ENCODE measurements at places on chromosomes 12 and 14.

- no peak for DNase-seq
These were observed 934 bp upstream of the ZC2HC1C start for GRCh38 chr14:75068294-75069120.

DNA sequence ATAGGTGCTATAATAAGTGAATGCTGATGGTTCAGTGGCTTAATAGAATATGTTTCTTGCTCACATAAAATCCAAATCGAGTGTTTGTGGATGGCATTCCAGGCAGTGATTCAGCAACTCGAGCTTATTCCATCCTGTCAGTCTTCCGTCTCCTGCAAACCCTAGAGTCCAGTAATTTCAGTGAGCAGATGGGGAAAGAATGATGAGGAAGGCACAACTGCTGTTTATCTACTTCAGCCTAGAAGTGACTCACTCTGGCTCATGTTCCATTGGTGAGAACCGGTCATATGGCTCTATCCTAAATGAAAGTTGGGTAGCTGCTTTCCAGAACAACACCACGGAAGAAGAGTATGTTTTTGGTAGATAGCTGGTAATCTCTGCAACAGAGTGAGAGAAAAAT, 421.8 kb upstream of the PDE3A start:
- DNase-seq = no peak

DNA sequence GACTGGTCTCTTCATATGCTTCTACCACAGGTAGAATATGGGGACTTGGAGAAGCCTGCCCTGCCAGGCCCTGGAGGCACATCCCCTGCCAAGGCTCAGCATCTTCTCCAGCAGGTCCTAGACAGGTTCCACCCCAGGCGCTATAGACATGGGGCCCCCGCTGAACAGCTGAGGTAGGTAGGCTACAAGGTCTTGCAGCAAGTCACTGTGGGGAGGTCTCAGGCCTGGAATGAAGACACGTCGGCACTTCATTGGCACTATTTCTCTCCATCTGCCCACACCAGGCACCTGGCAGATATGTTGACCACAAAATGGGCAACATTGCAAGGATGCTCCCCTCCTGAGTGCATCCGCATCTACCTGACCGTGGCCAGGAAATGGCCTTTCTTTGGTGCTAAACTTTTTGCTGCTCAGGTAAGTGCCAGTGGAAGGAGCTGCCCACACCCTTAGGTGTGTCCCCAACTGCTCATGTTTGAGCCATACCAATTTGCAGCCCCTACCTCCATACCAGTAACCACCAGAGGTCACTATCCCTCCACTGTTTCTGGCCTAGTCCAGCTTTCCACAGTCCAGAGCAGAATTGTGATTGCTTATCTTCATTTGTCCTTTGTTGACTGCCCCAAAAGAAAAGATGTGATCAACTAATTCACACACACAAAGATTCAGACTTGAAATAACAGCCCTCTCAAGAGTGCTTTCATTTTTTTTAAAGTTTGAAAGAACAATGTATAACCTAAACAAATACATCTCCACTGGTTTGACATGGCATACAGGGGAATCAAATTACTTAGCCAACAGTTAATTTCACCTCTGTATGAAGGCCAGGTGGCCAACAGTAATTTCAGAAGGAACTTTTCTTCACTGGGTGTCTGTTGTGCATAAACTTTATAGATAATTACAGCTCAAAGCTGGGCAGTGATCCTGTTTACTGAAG, 16.1 kb downstream of the PIGH start:
- no peak for DNase-seq

GRCh38 chr14:31945074-31945613, 132.0 kb upstream of the ARHGAP5 start:
- no peak for DNase-seq

- no peak for DNase-seq
These were observed 6.8 kb downstream of the SIX6 start for GRCh38 chr14:60515511-60516289.

- DNase-seq = no peak
These were observed 40.8 kb downstream of the CCDC92 start for GRCh38 chr12:123931686-123932321.

- DNase-seq = no peak
These were observed 684 bp upstream of the ABCB9 start for GRCh38 chr12:122966743-122967550.

DNA sequence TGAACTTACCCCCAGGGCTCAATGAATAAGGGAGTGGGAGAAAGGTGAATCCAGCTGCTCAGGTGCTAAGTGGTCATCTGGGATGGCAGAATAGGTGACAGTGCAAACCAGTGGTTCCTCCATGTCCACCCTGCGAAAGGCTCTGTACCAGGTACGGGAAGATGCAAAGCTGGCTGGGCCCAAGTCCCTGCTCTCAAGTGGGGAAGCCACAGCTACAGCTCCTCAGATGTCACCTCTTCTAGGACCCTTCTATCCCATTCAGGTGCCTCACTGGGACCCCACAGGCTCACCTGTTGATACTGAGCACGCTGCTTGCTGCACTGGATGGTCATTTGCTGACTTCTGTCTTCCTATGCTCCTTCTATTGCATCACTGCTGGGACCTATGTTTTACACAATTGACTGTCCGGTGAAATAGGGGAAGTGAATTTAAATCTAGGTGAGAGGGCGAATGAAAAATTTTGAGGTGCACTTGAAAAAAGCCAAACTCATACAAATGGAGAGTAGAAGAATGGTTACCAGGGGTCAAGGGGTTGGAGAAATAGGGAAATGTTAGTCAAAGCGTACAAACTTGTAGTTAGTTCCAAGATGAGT, 20.3 kb upstream of the PPP4R4 start:
- no peak for DNase-seq

DNA sequence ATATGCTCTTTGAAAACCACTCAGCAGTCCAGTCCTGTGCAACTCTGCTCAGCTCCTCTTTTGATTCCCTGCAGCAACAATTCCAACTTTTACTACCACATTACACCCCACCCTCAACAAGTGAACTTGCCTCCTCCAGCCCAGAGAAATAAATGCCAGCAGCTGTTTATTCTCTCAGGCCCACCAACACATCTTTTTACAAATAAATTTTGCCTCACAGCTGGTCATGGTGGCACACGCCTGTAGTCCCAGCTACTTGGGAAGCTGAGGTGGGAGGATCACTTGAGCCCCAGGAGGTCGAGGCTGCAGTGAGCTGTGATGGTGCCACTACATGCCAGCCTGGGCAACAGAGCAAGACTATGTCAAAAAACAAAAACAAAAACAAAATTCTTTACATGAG, 9.8 kb downstream of the SNX6 start:
- DNase-seq = no peak

GRCh38 chr12:51592034-51592705, 1.1 kb downstream of the SCN8A start:
- no peak for DNase-seq

GRCh38 chr12:108967869-108968540, 52.9 kb downstream of the SVOP start:
- no peak for DNase-seq

DNA sequence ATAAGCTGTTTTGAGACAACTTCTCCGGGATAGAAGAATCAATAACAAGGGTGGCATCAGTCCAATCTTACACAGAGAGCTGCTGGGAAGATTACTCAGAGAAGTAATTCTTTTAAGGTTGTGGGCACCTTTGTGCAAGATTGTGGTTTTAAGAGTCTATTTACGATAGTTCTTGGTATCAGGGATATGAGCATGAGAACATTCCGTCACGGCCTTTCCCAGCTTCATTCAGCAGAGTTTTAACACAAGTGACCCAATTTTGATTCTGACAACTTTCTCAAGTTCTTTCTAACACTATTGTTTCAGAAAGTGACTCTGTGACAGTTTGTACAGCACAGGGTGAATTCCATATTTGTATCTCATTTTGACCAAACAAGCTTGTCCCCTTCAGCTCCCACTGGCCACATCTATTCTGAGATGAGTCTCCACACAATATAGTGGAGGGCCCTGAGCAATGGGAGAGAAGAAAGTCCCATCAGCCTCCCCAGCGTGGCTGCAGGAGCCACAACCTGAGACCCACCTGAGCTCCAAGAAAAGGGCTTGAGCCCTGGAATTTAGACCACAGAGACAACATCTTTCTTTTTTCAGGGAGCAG, 869.2 kb downstream of the TMEM121 start:
- no peak for DNase-seq

- no peak for DNase-seq
These were observed 11.6 kb downstream of the POMT2 start for GRCh38 chr14:77309131-77309530.

DNA sequence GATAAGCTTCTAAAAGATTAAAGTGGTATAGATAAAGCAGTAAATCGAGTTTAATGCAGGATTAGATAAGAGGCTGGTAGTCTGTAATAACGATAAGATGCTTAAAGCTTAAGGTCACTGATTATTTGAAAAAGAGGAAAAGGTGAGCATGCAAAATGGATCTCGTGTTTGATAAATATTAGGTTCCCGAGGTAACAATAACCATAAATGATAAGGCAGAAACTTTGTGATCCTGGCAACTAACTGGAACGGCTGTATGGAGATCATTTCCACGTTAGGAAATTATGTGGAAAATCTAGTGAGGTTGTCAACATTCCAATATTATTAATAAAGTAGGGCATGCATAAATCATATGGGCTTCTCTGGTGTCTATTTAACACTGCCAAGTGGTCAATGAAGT, 255.5 kb downstream of the EFCAB11 start:
- DNase-seq = no peak

DNA sequence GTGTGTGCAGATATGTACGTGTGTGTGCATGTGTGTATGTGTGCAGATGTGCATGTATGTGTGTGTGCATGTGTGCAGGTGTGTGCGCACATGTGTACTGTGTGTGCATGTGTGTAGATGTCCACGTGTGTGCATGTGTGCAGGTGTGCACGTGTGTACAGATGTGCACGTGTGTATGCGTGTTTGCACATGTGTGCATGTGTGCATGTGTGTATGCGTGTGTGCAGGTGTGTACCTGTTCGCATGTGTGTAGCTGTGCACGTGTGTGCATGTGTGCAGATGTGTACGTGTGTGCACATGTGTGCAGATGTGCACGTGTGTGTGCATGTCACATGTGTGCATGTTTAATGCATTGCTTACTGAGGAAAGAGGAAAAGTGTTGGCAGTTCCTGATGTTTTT, 55.7 kb upstream of the FKBP4 start:
- no peak for DNase-seq

GRCh38 chr12:87801860-87802720, 227.1 kb downstream of the C12orf50 start:
- DNase-seq = no peak

- DNase-seq = peak; percentile 47
These were observed 15.8 kb downstream of the WNT5B start for GRCh38 chr12:1644534-1645438.

GRCh38 chr12:132728502-132728901, 17.9 kb downstream of the PGAM5 start:
- no peak for DNase-seq

DNA sequence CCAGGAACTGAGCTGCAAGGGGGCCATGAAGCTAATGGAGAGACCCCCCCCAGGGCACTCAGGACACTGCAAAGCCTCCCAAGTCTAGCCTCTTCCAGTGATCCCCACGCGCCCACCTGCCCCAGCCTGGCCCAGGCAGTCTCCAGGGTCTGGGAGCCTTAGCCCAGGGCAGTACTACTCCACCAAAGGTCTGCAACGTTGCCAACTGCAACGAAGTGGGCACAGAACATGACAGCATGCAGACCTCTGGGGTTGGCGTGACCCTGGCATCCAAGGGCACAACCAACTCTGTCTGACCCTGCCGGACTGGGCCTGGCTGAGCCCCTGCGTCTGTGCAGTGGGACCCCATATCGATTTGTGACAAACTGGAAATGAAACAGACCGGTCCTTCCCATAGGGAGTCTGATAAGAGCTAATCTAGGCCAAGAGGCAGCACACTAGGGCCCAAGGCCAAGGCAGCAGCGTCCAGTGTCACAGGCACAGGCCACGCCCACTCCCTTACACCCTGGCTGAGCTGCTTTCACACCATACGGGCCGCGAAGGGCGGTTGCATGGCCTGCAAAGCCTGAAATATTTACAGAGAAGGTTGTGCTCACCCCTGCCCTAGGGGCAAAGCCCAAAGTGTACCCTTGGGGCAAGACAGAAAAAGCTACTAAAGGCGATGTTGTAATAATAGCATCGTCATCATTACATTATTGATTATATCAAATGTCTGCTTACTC, 76.7 kb downstream of the NCOR2 start:
- no peak for DNase-seq

DNA sequence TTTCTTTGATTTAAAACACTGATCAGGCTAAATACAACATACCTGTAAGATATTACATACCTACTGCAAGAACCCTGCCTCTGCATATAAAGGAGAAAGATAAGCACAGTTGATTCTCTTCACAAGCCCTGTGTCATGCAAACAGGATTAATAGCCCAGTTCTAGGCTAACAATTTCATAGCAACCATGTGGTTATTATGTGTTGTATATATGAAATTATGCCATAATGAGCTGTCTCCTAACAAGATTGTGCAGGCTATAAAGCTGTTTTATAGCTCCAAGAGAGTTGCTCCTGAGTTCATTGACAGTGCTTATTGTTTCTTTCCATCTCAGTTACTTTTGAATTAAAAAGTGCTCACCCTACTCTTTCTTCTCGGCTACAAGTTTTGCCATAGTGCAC, 609.3 kb downstream of the DIO2 start:
- no peak for DNase-seq

- DNase-seq = no peak
These were observed 34.6 kb upstream of the BEGAIN start for GRCh38 chr14:100621806-100622205.

DNA sequence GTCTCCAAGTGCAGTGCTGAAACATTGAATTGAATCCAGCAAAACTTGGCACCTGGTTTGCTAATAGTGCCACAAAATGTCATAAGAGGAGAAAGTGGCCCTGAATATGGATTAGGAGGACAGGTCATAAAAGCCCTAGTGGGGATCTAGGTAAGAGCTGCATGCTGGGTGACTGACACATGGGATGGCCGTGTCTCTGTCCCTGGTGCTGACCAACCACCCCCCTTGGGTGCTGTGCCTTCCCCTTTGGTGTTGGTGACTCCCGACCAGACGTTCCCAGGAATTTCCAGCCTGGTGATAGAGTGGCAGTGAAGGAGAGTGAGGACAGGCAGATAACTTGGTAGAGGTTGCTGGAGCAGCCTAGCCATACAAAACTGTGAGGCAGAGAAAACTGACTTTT, 142.8 kb downstream of the VRK1 start:
- no peak for DNase-seq

- no peak for DNase-seq
These were observed 210.6 kb upstream of the PLXNC1 start for GRCh38 chr12:93937812-93938211.

DNA sequence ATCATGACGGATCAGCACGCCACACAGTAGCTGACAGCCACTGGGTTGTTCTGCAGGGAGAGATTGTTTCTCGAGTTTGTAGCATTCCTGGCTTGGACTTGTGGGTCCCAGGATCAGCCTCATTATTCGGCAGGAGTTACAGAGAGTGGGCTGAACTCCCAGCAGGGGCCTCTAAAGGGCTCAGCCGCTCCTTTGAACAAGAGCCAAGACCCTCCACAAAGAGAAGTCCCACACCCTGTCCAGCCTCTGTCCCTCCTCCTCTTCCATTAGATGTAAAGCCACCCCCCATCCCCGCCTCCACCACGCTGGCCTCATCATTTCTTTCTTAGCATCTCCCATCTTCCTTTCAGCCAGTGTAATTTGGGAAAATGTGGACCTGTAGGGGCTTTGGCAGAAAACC, 96.7 kb upstream of the HSPB8 start:
- no peak for DNase-seq

All from D721Med (cell line).